G401 (cell line): ENCODE measurements at places on chromosomes 5 and 9.

GRCh38 chr9:18274693-18275092 lies 199.3 kb upstream of the ADAMTSL1 start:
- no peak for DNase-seq

GRCh38 chr5:118891252-118891651 lies 97.1 kb downstream of the DTWD2 start:
- peak; percentile 24 for DNase-seq

DNA sequence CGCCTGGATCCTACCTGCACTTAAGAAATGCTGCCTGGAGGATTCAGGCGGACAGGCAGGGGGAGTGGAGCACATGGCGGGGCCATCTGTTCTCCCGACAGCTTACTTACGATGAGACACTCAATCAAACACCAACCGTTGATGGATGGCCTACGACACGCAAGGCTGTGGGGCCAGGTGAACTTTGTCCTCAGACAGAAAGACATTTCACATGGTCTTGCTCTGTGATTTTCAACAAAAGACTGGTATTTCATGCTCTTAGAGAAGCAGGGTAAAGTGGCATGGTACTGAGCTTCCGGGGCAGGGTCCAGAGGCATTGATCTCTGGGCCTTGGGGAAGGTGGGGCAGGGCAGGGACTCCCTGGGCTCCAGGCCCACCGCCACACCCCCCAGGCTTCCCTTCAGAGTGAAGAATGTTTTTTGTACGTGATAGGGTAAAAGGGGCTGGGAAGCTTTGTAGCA lies 9.1 kb upstream of the OLFM1 start:
- DNase-seq = no peak

- peak; percentile 81 for DNase-seq
These were observed 19.3 kb downstream of the PPIP5K2 start for GRCh38 chr5:103139264-103139865.

- DNase-seq = no peak
These were observed 246.3 kb upstream of the KLF4 start for GRCh38 chr9:107735821-107736220.

GRCh38 chr9:113541019-113541900 lies 77.7 kb downstream of the RGS3 start:
- peak; percentile 43 for DNase-seq

DNA sequence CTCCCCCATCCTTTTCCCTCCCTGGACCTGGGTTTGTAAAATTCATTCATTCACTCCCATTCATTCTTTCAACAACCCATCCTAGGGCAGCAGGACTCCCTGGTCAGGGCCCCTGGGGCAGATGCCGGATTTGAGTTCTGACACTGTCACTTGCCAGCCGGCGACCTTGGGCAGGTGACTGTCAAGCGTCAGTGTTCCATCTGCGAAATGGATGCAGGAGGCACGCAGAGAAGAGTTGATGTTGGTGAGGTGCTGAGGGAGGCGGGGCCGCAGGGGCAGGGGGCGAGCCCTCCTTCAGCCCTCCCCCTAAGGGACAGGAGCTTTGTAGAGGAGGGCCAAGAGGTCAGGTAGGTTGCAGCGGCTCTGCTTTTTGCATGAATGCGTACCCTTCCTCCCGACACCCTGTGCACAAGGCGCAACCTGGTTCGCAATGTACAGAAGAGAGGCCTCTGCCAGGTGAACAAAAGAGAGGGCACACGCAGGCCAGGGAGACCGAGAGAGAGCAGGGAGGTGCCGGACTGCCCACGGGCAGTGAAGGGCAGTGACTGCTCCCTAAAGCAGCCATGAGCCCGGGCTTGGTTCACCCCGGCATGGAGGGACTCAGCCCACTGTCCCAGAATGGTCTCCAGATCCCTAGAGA lies 128.1 kb downstream of the BARX1 start:
- DNase-seq = no peak

DNA sequence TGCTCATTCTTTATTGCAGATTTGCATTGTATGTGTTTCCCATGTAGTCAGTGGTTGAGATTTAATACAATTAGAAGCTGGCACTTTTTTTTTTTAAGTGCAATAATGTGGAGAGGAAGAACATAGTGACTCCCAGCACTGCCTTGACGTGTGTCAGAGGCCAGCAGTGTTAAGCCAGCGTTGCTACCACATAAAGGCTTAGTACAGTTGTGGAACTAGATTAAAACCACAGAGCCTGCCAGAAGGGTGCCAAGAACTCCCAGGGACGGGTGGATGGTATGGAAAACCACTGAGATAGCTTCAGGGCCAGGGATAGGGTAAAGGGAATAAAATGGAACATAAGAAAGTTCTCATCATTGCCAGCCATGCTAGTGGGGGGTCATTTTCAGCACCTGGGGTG lies 142.9 kb downstream of the TRIO start:
- DNase-seq = no peak

GRCh38 chr5:95223566-95224258 lies 61.2 kb downstream of the MCTP1 start:
- DNase-seq = no peak

- no peak for DNase-seq
These were observed 32.9 kb upstream of the IFNK start for GRCh38 chr9:27491154-27491553.

- DNase-seq = no peak
These were observed 27.8 kb downstream of the TNFSF15 start for GRCh38 chr9:114777821-114778609.

DNA sequence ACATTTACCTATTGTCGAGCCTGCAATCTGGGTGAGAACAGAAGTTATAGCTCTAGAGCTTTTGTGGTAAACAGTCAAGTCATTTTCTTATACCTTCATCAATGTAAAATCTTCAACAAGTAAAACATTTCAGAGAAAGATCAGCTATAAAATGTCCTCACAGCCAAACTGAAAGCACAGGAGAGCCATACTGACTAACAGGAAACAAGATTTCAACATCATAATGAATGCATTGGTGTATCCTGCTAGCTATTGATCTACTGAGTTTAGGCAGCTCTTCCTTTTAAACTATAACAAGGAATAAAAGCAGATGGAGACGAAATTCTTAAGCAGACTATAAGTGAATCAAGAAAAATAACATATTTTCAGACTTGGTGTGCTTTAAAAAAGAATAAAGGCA lies 1522.9 kb upstream of the WWC1 start:
- no peak for DNase-seq

GRCh38 chr5:91929522-91929817 lies 546.4 kb upstream of the ARRDC3 start:
- DNase-seq = no peak

DNA sequence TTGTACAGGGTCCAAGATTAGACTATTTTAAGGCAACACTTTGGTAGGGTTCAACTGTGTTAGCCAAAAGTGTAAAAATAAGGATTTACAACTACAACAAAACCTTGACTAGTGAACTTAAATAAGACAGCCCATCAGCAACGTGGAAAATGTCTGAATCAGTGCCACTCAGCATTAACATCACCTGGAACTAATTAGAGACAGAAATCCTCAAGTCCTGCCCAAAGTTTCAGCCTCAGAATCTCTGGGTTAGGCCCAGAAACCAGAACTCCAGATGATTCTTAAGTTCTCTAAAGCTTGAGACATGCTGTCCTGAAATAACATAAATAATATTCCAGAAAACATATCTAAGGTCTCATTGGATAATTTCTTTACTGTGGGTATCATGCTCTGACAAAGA lies 118.6 kb downstream of the SEMA6A start:
- DNase-seq = no peak

- no peak for DNase-seq
These were observed at the start of gene AKNA for GRCh38 chr9:114387680-114388356. AKNA (minus strand) TSS chr9:114387982; CDS start chr9:114381333, 6,649 bp downstream.

DNA sequence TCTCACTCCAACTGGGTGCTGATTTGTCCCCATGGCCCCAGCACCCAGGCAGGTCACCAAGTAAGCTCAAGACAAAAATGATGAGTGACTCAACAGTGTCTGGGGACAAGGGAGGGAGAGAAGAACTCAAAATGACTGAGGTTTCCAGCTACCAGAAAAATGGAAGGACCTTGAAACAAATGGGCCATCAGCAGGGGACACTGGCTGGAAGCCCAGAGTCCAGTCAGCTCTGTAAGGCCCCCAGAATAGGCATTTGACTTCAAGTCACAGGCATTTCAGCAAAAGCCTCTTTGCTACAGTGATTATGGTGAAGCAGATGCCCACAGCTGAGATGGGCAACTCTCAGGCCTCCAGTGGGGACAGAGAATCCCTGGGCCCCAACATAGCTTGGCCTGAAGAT lies 139.0 kb upstream of the GABRP start:
- peak; percentile 74 for DNase-seq

DNA sequence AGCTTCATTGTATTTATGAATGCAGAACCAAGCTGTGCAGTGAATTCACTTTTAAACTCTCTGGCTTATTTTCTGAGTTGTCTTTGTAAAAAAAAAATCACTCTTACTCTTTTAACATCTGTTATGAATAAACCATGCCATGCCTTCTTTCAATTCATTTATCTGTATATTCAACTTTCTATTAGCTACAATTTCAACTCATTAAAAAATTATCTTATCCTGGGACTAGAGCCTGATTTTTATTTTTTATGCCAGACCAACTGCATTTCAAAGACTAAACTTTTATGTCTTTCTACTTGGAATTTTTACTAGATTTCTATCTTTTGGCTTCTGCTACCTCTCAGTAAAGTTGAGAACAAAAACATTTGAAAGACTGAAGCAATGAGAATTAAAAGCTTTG lies 342.7 kb downstream of the DEPDC1B start:
- DNase-seq = no peak

GRCh38 chr5:137260820-137261695 lies 238.1 kb downstream of the SPOCK1 start:
- no peak for DNase-seq

GRCh38 chr5:76273206-76273885 lies 129.7 kb upstream of the IQGAP2 start:
- DNase-seq = peak; percentile 61

DNA sequence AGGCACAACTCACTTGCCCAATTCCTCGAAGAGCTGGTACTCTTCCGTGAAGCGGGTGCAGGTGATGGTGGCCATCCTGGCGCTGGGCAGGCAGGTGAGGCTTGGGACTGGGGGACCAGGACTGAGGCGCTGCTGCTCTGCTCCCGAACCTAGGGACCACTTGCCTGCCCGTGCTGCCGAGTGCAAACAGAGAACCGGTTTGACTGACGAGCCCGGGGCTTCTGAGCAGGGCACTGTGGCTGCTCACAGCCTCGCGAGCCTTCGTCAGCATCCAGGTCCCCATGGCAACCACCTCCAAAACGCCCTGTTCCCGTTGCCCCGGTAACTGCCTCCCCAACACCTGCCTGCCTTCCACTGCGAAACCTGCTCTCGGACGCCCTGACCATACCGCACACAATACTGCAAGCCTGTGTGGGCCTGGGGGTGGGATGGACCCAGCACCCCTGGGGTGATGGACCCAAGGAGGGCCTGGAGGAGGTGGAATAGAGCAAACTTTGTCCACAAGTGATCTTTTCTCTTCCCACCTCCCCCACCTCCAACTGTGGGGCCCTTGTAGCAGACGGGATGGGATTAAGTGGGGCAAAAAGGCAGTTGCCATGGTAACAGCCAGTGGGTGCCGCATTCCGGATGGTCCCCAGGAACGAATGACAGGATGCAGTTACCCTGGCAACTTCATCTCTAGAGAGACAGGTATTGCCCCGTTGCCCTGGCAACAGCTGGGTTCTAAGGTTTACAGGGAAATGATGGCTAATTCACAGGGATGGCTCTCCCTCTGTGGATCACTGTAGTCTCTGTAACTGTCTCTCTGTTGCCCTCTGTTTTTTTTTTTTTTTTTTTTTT lies at the start of gene CAMK2A:
CAMK2A (minus strand) TSS at position 223 of the 840 bp plus-strand sequence; CDS start at position 75, 148 bp downstream.
- peak; percentile 93 for DNase-seq

GRCh38 chr5:1523793-1524480 lies at the start of gene LPCAT1:
LPCAT1 (minus strand) TSS chr5:1523960; CDS start chr5:1523844, 116 bp downstream.
- peak; percentile 73 for DNase-seq

DNA sequence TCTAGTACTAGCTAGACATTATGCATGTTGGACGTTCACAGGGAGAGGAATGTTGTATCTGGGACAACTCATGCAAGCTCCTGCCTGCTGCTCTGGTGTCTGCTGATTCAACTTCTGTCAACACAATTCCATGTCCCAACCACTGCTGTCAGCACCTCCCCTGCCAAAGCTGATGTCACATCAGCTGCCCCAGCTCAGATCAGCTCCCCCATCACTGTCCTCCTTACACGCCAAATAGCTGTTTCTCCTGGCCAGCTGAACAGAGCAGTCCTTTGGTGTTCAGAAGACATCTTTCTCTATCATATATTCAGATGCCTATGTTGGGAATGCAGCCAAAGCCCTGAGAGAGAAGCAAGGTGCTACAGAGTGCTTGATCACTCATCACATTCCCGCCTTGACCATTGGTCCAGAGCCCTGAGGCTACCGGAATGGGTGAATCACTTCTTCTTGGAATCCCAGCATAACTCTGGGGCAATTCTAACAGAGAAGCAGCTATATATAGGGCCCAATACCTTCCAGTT lies 223.3 kb downstream of the SEC61B start:
- DNase-seq = peak; percentile 42

DNA sequence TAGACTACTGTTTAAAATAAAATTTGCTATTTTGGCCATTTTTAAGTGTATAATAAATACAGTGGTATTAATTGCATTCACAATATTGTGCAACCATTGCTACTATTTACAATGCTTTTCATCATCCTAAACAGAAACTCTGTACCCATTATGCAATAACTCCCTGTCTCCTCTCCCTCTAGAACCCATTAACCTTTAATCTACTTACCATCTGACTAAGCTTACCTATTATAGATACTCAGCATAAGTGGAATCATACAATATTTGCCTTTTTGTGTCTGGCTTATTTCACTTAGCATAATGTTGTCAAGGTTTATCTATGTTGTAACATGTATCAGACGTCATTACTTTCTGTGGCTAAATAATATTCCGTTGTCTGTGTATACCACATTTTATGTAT lies 25.9 kb downstream of the CD14 start:
- DNase-seq = no peak

DNA sequence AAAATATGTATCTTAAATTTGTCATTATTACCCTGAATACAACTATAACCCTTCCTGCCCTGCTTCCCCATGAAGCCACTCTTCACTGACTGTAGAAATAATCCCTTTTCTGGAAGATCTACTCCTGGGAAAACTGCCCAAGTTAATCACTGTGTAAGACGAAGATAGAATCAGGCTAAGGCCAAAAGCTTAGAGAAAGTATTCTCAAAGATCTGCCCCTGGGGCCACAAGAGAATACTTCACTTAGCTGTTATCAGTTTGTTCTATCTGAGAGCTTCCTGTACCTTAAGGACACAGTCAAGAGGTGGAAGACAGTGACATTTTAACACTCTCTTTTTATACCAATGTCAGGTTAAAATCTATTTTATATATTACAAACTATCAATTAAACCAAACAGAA lies 33.8 kb downstream of the RNF145 start:
- DNase-seq = no peak
